ENCODE measurements at places on chromosomes 4 and X.

- no peak for ATAC-seq
Measured at GRCh38 chr4:52566136-52567031, 92.7 kb downstream of the USP46 start.

- peak; percentile 85 for ATAC-seq
Measured at GRCh38 chr4:100986360-100986868, 360.9 kb downstream of the PPP3CA start.

DNA sequence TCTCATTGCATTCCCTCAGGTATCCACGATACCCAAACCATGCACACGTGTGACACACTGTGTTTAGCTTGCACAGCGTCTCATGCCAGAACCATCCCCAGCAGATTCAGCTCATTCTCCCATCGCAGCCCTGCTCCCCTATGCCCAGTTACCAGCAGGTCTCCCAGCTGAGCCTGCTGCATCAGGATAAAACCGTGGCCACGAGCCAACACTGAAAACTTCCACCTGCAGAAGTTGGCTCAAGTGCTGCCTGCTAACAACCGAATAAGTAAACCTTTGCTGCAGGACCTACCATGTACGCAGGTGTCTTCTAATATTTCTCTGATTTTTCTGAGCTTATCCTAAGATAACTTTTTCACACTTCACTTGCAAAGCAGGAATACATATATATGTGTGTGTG, 120.4 kb upstream of the STS start:
- ATAC-seq, result no peak

GRCh38 chrX:45749375-45749774, 548.7 kb upstream of the DIPK2B start:
- no peak for ATAC-seq

- ATAC-seq, result no peak
Measured at GRCh38 chr4:103895876-103896465, 176.2 kb upstream of the TACR3 start.

DNA sequence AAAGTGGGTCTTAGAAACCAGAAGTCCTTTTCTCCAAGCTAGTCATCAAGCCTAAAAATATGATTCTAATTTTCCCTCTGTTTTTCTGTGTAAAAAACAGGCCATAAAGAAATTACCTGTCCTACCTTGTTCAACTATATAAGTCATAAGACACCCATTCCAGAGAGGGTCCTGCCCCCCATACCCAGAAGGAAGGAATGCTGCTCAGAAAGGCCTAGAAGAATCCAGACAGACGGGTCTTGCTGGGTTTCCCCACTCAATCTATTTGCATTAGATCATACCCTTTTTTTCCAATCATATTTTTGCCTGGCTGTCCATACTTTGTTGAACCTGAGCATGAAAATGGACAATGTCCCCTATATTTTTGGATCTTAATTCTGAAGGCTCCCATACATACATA, 16.3 kb upstream of the XAGE2 start:
- no peak for ATAC-seq

DNA sequence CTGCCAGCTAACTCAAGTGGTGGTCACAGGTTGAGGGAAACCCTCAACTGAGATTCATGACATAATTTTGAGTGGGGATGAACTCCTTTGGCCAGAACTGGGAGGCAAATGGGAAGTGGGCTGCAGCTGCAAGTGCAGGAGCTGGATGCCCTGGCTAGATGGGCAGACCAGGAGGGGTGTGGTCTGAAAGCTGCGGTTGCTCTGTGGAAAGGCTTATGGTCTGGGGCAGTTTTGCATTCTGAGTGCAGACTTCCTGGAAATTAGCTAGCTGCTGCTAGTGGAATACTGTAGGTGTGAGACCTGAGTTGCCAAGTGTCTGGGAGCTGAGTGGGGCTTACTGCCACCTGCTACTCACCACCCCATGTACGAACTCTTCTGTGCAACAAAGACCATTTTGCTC, 52.1 kb upstream of the NAP1L2 start:
- no peak for ATAC-seq

- no peak for ATAC-seq
Measured at GRCh38 chrX:72029483-72030411, 102.0 kb downstream of the RTL5 start.

- ATAC-seq, result no peak
Measured at GRCh38 chrX:153864101-153864500, 21.9 kb downstream of the L1CAM start.

DNA sequence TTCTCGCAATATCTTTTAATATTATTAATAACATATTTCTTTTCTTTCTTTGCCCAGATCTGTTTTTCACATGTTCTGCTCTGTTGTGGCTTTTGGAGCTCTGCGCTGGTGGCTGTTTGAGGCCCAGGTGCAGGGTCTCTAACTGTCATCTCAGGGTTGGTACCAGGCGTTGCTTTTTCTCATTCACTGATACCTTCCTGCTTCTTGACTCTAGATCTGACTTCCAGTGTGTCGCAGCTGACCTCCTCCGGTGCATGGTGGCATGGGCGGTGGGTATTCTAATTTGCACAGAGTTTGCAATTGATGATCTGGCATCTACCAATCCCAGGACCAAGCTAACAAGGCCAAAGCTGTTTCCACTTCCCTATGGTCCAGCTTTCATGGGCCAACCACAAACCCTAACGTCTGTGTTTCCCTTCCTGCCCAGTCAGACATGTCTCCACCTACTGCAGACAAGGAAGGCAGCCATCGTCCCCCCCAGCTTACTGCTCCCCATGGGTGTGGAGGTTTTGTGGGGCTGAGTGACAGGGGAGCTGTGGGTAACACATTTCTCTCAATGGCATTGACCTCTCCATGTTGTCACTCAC, 25.2 kb downstream of the LETM1 start:
- ATAC-seq, result no peak

GRCh38 chr4:124945422-124945821, 232.9 kb upstream of the ANKRD50 start:
- no peak for ATAC-seq

GRCh38 chrX:123447506-123447905, 263.4 kb downstream of the GRIA3 start:
- ATAC-seq, result no peak

DNA sequence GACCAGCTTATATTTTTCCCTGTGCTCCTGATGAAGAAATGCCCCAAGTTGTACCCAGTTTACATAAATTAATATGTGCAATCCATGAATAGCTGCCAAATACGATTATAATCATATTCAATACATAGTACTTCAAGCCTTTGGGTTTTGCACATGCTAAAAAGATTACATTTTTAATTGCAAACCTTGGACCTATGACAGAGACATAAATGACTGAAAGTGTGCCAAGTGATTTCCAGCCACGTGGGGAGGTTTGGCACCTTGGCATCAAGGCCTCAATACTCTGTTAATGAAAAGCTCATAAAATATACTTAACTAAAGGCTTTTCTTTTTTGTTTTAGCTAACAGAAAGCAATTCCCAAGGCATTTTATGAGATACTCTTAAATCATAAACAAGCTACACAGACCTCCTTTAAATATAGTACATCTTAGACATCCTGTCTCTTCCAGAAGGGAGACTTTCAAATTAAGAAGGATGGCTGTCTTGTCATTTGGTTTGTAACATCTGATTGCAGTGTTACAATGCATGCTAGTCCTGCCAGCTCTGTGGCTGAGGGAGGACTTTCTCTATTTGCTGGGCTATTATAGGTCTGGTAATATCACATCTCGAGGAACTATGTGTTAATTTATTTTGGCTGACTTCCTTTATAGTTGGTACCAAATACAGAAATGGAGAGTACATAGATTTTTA, 404.1 kb downstream of the AFF2 start:
- no peak for ATAC-seq

DNA sequence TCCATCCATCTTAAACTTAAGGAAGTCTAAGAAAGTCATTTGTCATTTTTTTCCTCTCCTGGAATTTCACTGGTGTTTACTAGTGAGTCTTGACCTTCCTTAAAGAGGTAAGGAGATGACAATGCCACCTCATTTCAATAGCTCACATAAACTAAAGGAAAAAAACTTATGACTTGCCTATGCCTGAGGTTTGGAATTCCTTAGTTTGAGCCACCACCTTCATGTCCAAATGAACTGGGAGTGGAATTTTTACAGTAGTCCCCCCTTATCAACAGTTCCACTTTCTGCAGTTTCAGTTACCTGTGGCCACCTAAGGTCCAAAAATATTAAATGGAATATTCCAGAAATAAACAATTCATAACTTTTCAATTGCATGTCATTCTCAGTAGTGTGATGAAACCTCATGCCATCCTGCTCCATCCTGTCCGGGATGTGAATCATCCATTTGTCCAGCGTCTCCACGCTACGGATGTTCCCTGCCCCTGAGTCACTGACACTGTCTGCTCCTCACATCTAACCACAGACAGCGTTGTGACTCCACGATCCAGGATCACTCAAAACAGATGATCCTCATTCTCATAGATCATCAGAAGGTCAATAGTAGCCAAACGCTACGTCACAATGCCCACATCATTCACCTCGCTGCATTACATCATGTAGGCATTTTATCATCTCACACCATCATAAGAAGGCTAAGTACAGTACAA, 177.4 kb downstream of the SH3KBP1 start:
- ATAC-seq, result peak; percentile 96
